ENCODE measurements at places on chromosomes 12 and 14.

DNA sequence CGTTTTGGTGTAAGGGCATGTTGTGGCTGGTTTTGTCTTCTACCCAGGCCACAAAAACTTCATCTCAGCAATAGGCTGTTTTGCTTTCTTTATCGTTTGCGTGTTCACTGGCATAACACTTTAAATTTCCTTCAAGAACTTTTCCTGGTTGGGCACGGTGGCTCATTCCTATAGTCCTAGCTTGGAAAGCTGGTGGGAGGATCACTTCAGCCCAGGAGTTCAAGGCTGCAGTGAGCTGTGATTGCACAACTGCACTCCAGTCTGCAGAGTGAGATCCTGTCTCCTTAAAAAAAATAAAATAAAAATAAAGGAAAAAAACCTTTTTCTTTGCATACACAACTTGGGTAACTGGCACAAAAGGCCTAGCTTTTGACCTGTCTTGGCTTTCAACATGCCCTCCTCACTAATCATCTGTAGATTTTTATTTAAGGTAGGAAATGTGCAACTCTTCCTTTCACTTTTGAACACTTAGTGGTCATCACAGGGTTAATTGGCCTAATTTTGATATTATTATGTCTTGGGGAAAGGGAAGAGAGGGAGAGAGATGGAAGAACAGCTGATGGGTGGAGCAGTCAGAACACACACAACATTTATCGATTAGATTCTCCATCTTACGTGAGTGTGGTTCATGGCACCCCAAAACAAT lies 78.9 kb upstream of the PSMA6 start:
- DNase-seq, result no peak

DNA sequence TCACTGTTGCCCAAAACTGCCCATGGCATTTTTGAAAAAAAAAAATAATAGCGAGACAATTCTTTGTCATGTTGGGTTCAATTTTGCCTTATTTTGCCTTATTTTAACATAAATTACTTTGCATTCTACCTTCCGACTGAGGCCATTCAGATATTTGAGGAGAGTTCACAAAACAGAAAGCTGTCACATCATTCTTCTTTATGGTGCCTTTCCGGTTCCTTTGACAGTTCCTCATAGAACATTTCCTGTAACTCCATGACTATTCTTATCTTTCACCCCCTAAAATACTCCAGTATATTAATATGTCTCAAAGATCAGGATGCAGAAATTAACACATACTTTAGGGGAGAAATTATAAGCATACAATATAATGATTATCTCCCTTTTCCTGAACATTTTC lies 476.7 kb downstream of the NOVA1 start:
- DNase-seq, result no peak

DNA sequence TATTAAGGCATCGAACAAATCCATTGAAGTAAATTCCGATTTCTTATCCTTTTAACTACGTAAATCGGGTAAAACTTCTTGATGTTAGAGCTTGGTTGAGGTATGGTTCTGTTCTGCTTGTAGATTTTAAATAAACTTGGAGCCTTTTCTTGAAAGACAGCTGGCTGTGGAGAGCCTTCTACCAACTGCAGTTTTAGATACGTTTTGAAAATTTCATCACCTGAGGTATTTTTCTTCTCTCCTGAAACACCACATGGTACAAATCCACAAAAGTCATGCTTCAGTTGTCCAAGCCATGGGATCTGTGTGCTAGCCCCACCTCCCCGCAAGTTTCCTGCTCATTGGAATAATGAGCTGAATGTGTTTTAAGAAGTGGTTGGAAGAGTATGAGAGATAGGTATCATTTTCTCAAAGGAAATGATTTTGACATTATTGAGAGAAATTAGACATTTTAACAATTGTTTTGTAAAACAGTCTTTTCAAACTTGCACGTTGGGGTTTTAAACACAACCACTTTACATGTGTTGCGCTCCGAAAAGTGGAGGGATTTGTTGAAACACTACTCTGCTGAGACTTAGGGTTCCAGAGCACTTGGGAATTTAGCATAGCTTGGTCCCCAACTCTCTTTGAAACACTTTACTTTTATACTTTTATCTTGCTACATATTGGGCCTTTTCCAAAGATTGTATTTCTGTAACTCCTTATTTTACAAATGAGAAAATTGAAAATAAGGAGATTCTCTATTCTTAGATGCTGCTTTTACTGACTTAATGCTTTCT lies 1.4 kb downstream of the PPM1A start:
- peak; percentile 36 for DNase-seq

- no peak for DNase-seq
Measured at GRCh38 chr12:16294376-16294956, 17.0 kb upstream of the SLC15A5 start.

- peak; percentile 40 for DNase-seq
Measured at GRCh38 chr12:113088971-113089756, 32.6 kb downstream of the DTX1 start.

GRCh38 chr12:109214131-109214530 lies 95.0 kb downstream of the FOXN4 start:
- no peak for DNase-seq

DNA sequence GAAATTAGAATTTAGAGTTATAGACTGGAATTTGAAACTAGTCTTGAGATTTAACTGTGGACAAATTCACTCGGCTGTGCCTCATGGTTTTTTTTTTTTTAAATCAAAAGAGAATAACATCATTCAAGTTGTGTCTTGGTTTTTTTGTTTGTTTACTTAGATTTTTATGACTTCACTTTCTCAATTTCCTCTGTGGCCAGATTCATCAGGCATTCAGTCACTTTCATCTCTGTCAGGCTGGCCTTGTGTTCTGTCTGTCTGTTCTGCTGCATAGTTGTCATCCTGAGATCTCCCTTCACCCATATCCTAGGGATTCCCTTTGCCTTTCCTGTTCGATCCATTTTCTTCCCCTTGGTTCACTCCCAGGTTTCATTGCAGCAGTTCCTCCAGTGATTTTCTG lies 10.0 kb downstream of the MARK3 start:
- peak; percentile 60 for DNase-seq

DNA sequence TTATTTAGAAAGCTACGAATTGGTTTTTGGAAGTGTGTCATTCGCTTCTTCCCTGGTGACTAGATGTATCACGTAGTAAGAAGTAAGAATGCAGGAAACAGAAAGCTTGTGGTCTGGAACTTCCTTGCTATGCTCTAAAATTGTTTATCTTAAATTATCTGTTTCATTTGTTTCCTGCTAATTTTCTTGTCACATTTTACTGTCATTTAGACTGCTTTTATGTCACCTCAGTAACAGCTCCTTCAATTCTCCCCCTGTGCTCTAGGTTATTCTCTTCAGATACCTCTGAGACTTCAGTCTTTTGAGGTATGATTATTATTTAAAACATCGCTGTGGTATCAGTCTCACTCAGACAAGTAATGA lies 699 bp upstream of the CD69 start:
- peak; percentile 81 for DNase-seq

- DNase-seq, result no peak
Measured at GRCh38 chr12:52598966-52599365, 2.3 kb downstream of the KRT72 start.

DNA sequence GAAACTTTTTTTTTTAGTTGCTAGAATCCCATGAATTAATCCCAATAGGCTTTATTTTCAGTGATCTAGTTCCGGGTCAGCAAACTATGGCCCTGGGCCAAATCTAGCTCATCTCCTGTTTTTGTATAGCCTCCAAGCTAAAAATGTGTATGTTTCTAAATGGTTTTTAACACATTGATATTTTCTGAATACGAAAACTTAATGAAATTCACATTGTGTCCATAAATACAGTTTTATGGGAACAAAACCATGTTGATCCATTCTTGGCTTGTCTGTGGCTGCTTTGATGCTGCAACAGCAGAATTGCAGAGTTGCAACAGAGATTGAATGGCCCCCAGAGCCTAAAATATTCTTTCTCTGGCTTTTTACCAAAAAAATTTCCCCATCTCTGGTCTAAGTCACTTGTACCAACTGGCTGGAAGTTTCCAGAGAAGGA lies 47.5 kb downstream of the ZNF664 start:
- no peak for DNase-seq

GRCh38 chr14:81298911-81299310 lies 78.2 kb upstream of the GTF2A1 start:
- no peak for DNase-seq

GRCh38 chr14:103109535-103110441 lies 13.5 kb upstream of the TNFAIP2 start:
- no peak for DNase-seq

GRCh38 chr12:97386133-97386581 lies 76.4 kb upstream of the RMST start:
- DNase-seq, result no peak

DNA sequence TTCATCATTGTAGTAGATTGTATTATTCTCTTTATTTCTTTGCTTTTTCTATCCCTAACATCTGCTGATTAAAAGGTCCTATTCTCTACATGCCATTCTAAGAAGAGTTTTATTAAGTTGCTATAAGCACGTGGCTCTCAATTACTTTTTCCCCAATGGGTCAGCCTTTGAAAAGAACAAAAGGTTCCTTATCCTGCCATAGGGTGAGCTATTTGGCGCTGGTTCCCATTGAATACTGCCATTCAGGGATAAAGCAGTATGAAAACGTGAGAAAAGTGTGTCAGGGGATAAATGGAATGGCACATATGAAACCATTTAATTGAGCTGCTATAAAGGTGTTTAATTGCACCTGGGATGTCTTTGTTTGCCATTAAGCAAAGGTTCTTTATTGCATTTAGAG lies 80.9 kb downstream of the SYNE2 start:
- DNase-seq, result no peak

- no peak for DNase-seq
Measured at GRCh38 chr12:14892726-14893505, 7.3 kb upstream of the MGP start.

- no peak for DNase-seq
Measured at GRCh38 chr12:597926-598568, 65.2 kb downstream of the NINJ2 start.

GRCh38 chr12:102512523-102512922 lies 32.2 kb upstream of the IGF1 start:
- DNase-seq, result no peak

All from CD4-positive, alpha-beta memory T cell (primary cell).